CD4-positive, alpha-beta T cell treated with Interleukin-1 beta for 1 hour (primary cell): ENCODE measurements at places on chromosomes 4 and X.

GRCh38 chr4:148834804-148835631 lies 392.8 kb upstream of the NR3C2 start:
- no peak for DNase-seq

DNA sequence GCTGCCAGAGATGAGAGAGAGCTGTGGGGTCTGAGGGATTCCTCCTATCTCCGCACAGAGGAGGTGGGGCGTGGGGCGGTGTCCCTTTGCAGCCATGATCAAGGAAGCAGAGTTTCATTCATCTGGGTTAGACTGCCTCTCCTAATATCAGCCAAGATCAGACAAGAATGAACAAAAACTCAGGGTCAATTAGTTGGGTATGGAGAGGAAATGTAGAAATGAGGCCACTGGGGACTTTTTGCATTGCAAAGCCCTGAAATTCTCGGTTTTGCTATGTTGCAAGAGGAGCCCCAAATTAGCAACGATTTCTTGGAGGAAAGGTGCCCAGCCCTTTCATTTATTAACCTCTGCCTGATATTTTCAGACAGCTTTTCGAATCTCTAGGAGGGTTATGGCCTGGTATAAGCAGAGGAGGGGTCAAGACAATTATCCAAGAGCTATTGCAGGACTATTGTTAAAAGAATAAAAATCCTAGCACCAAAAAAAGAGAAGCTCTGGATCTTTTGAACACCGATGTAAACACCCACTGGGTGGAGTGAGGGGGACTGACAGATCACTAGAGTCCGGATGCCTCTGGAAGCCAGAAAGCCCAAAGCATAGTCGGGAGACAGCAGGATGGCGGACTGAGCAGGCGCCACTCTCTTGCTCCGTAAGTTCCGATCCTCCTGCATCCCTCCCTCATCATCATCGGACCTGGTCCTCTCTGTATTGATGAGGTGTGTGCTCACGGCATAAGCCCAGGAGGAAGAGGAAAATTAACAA lies 34.4 kb upstream of the ACSL1 start:
- DNase-seq = no peak

GRCh38 chr4:25559508-25559907 lies 96.1 kb upstream of the SLC34A2 start:
- DNase-seq = no peak

GRCh38 chrX:1397441-1398270 lies 5.7 kb upstream of the SLC25A6 start:
- no peak for DNase-seq

- no peak for DNase-seq
These were observed 412.1 kb upstream of the TECRL start for GRCh38 chr4:64821219-64821976.

- DNase-seq = no peak
These were observed 9.2 kb downstream of the AREG start for GRCh38 chr4:74453829-74454742.

GRCh38 chr4:53193111-53193510 lies 172.8 kb downstream of the SCFD2 start:
- DNase-seq = no peak

GRCh38 chr4:122784261-122784660 lies 42.4 kb upstream of the FGF2 start:
- no peak for DNase-seq

- no peak for DNase-seq
These were observed 5.4 kb upstream of the LRAT start for GRCh38 chr4:154738426-154738825.

GRCh38 chr4:11151500-11151899 lies 277.2 kb downstream of the HS3ST1 start:
- no peak for DNase-seq

GRCh38 chrX:119617517-119618164 lies 11.4 kb upstream of the NKRF start:
- DNase-seq = peak; percentile 27

DNA sequence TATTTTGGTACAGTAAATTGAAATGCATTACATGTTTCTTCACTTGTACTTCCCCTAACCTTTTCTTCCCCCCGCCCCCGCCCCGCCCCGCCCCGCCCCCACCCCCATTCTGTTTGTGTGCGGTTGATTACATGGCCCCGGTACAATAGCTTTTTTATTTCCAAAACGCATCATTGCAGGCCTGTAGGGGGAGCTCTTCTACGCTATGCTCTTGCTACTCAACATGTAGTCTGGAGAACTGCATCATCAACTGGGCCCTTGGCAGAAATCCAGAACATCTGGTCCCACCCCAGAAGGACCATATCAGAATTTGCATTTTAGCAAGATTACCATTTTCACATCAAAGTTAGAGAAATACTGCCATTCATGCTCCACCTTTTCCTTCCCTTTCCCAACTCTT lies 333.3 kb upstream of the DDX53 start:
- DNase-seq = no peak

DNA sequence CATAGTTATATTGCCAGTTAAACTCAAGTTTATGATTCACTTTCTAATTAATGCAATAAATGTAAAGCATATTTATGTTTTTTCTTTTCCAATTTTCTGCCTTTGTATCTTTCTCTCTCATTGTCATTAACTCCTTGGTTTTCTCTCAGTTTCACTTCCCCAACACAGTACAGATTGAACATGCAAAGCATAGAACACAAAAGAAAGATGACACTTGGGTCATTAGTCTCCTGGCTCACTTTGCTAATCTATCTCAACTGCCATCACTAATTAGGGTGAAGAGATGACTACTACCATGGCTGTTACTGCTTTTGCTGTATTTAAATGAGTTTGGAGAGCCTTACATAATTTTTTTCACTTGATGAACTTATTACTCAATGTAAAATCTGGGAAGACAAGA lies 12.3 kb upstream of the NAA11 start:
- no peak for DNase-seq

DNA sequence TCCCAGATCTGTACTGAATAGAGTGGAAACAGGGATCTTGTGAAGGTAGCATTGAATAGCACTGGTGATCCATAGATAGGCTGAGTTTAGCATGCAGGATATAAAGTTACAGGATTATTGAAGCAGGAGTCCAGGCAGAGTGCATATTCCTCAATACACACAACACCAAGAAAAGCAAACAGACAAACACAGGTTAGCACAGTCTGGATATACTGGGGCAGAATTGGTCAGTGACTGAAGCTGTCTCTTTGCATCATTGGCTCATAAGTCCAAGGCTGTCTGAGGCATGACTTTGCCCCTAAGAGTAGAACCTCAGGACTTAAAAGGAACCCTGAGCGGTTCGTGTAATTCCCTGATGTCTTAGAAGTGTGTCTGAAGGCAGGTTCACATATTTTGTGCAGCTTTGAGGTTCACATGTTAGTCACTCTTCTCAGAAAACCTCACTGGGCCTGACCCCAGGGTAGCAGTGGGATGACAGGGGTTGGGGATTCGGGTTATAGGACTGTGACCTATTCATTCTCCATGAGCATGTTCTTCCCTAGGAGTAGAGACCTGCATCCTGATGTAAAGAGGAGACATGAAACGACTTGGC lies 134.6 kb downstream of the AASDH start:
- DNase-seq = no peak

DNA sequence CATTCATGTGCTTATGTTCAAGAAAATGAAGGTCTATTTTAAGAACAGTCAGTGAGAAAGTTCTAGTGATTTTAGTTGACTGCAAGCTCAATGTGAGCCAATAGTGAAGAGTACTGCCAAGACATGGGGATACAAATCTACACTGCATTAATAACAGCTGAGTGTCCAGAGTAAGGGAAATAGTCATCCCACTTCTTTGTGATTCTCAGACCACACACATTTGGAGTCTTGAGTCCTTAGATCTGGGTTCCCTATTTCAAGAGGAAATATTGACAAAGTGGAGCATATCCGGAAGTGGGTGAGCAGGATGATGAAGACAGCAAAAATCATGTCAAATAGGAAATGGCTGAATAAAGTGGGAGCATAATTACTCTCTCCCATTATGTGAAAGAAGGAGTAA lies 171.1 kb downstream of the LARP7 start:
- DNase-seq = no peak

DNA sequence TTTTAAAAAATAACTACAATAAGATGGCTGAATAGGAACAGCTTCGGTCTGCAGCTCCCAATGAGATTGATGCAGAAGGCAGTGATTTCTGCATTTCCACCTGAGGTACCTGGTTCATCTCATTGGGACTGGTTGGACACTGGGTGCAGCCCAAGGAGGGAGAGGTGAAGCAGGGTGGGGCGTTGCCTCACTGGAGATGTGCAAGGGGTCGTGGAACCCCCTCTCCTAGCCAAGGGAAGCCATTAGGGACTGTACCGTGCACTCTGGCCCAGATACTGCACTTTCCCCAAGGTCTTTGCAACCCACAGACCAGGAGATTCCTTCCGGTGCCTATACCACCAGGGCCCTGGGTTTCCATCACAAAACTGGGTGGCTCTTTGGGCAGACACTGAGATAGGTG lies 640.1 kb downstream of the IQCM start:
- no peak for DNase-seq

- no peak for DNase-seq
These were observed 247.6 kb downstream of the CBLL2 start for GRCh38 chrX:22520128-22520828.

- peak; percentile 9 for DNase-seq
These were observed 886 bp upstream of the WWC2 start for GRCh38 chr4:183098019-183098722.

DNA sequence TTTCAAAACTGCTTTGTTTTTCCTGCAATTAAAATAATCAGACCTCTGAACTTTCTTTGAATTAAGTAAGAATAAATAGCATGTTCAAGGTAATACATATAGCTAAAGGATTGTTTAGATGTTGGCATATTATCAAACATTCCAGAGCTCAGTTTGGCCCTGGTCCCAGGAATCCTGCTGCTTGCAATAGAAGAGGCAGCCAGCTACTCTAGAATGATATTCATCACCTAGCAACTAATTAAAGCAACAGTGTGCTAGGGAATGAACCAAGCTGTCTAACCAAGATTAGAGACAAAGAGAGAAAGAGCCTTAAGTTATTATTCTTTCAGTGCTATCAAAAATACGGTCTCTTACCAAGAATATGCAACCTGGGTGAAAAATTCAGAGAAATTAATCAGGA lies 460.9 kb downstream of the GABRG1 start:
- DNase-seq = no peak

GRCh38 chr4:70518716-70519115 lies 347 bp downstream of the AMTN start:
- no peak for DNase-seq

- no peak for DNase-seq
These were observed 813 bp downstream of the TLR7 start for GRCh38 chrX:12867685-12868084.
